Right renal cortex interstitium (tissue), 3 donors: ENCODE measurements at places on chromosomes 2 and 18. TPM values are rescaled to one million over a fixed set of nuclear protein-coding genes. Genes with fewer than 3 reads are reported as not detected.

DNA sequence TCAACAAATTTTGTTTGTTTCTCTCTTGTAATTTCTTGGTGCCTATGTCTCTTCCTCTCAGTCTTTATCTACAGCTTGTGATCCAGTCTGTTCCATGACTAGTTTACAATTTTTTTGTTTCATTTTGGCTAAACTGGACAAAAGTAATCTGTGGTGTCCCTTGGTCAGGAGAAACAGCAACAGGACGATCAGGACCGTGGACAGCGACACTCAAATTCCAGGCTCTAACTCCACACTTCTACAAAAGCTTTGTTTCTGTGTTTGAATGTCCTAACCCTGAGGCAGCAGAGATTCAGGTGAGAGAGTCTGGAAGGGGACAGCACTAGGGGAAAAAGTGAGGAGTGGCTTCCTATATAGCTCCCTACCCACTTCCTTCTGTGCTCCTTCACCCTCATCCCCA lies 593.3 kb upstream of the FANCL start:
- DNase-seq: peak; percentile 46

DNA sequence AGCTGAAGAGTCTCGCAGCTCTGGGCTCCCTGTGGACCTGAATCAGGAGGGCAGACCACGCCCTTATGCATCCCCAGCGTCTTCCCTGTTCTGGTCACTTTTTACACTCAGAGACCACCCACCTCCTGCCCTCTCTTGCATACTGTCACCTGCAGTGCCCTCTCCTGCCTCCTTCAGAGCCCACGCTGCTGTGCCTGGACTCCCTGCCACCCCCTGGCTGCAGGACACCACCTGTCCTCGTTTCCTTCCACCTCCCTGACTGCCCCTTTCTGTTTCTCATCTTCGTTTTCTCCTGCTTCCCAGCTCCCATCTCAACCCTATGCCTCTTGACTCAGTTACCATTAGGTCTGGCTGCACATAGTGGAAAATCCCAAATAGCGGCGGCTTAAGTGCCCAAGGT lies 9.2 kb upstream of the INHBB start:
- no peak for DNase-seq

DNA sequence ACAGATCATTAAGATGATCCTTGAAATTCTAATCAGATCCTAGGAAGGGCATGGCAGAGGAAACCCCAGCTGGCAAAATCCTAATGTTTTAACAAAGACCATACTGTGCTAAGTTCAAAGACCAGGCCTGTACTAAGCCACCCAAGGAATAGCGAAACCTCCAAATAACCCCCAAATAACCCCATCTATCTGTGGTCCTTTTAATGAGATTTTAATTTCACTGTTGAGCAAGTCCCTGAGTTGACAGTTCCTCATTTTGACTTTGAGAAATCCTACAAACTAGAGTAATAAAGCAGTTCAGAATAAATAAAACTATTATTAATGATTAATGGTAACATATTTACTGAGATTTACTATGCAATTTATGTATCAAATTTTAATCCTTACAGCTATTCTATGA lies 259.8 kb downstream of the STK39 start:
- no peak for DNase-seq

GRCh38 chr18:76055578-76055977 lies 439.5 kb downstream of the ZNF516 start:
- no peak for DNase-seq

DNA sequence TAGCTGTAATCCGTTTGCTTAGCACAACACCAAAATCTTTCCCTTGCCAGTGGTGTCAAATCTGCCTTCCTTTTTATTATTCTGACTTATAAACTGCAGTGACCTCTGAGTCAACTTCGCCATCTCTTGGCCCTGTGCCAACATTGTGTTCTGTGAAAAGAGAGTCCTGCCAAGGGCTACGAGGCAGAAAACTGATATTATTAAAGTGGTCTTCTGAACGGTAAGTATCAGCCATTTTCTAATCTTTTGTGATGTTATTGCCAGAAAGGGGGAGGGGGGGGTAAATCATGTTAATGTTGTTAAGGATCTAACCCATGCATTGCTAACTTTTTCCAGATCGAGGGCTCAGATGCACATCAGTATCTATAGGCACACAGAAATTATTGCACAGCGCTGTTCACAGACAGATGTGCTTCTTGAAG lies 121.5 kb upstream of the LTBP1 start:
- no peak for DNase-seq

GRCh38 chr2:127719301-127720218 lies 18.3 kb downstream of the SFT2D3 start:
- DNase-seq: no peak

GRCh38 chr18:62342884-62343283 lies 17.8 kb downstream of the TNFRSF11A start:
- no peak for DNase-seq

DNA sequence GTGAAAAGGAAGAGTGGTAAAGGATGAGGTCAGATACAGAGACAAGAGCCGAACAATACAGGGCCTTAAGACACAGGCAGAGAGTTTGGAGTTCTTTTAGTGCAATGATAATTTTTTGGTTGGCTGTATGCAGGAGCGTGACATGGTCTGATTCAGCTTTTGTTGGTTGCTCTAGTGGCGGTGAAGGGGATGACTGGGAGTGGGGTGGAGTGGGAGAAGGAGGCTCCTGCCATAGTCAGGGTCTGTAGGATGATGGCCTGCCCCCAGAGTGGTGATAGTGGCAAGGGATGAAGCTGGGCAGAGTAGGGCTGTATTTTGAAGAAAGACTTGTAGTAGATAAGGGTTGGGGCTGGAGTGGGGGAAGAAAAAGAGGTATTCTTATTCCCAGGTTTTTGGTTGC lies 306.6 kb upstream of the VWC2L start:
- no peak for DNase-seq

DNA sequence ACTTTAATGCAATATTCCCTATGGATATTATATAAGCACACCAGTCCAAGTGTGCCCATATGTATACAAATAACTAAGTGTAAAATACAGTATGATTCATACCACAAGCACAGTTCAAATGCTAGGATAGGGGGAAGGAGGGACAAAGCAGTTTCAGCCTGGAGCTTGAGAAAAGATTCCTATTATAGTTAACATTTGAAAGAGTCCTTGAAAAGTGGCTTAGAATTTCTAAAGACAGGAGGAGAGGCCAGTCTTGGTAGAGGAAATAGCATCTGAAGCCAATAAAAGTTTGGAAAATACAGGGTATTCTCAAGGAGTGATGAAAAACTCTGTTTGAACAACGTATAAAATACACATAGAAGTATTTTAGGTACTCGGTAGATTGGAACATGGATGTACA lies 173.4 kb upstream of the CWC22 start:
- DNase-seq: no peak

DNA sequence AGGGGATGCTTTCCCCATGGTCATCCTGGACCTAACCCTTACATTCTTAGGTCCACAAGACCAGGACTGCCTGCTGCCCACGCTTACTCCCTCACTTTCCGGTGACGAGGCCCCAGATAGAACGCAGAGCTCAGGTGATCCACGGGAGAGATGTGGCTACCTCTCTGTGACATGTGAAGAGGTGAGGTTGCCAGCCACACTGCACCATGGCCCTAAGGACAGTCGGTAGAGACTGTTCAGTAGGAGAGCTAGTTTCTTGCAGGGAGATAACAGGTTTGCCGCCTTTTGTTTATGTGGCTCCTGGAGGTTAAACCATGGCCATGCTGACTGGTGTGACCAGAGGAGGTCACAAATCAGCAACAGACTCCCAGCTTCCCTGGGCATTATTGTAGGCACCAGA lies 71.4 kb downstream of the WDSUB1 start:
- DNase-seq: no peak

- no peak for DNase-seq
Observed at GRCh38 chr2:171882089-171882769, 11.8 kb downstream of the SLC25A12 start.

- DNase-seq: no peak
Observed at GRCh38 chr18:62771494-62772270, 56.3 kb downstream of the PHLPP1 start.

DNA sequence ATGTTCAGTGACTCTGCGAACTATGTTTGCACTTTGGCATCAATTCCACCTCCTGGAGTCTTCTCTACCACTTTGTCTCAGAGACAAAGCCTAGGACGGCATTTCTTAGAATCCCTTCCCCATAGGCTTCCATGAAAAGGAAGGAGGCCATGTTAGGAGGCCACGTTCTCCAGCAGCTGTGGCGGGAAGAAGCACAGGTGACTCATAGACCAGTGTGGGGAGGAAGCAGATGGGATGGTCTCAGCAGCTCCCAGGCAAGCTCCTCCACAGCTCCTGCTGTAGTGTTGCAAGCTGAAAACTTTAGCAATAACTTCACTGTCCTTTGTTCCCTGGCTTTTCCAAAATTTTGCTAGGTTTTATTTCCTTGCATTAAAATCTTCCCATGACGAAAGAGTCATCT lies 781.3 kb upstream of the ID2 start:
- no peak for DNase-seq

- no peak for DNase-seq
Observed at GRCh38 chr2:152565884-152566727, 151.2 kb downstream of the PRPF40A start.

DNA sequence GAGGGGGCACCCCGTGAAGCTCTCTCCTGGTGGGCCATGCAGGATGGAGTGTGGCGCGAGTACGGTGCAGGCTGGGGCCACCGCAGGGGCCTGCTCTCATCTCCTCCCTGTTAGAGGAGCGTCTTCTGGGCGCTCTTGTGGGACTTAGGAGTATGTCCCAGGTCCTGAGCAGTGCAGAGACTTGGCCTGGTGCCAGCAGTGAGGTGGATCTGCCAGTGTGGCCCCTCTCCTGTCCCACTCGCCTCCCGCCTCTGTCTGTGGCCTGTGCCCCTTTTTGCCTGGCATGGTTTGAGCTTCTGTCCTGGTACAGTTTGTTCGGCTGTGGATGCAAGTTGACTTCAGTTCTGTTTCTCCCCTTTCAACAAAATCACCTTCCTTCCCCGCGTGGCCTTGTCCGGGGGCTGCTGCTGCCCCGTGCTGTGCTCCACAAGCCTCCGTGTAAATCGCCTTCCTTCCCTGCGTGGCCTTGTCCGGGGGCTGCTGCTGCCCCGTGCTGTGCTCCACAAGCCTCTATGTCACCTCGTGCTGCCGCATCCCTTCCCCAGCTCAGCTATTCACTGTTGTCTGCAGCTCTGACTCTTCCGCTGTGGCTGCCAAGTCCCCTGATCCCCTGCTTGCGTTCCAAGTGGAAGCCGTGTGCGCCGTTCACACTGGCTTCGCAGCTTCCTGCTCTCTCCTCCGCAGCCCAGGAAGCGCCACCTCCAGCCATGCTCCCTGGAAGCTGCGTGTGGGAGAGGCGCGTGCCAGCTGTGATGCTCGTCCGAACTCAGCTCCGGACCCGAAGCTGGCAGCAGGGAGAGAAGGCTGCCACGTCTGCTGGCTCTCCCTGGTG lies 13.7 kb downstream of the LDLRAD4 start:
- no peak for DNase-seq

DNA sequence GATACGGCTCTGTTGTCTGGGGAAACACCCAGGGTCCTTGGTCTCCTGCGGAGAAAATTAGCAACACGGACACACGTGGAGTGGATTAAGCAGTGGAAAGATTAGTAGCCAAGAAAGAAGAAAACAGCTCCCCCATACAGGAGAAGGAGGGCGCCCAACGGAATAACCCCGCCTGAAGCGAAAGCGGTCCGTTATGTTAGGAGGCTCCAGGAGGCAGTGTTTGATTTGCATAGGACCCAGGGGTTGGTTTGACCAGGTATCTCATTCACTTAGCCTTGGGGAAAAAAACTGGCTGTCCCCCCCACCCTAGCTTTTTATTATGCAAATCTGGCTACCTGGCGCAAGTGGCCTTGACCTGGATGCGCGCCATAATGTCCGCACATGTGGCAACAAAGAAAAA lies 170.1 kb upstream of the KYNU start:
- no peak for DNase-seq

DNA sequence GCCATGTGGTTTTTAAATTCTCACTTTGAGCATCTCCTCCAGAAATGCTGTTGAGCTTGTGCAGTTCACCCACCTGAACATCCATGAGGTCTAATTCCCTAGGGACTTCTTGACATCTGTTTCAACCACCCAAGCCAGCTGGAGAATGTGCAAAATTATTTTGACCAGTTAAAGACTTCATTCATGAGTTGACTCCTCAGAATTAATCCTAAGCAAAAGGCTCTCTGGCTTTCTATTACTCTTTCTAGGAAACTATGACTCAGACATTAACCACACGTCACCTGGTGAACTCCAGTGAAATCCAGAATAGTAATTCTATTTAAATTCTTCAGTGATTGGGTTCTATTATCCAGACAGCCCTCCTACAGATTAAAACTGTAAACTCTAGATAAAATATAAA lies 247.5 kb downstream of the NBAS start:
- DNase-seq: no peak

- DNase-seq: peak; percentile 65
Observed at GRCh38 chr2:204452464-204453023, 92.7 kb upstream of the PARD3B start.

GRCh38 chr18:11408555-11409065 lies 200.8 kb upstream of the SLC35G4 start:
- DNase-seq: no peak

The EFR3B gene
- 5.2 TPM for polyA plus RNA-seq

The TMEM200C gene
- polyA plus RNA-seq: 1.2 TPM

The PFN4 gene
- 1.7 TPM for polyA plus RNA-seq

The TTR gene
- polyA plus RNA-seq: 0.71 TPM

The ADGRF3 gene
- polyA plus RNA-seq: 2.7 TPM

The CRYBA2 gene
- polyA plus RNA-seq: not detected

The KIF1A gene
- polyA plus RNA-seq: 9.5 TPM

The FHL2 gene
- polyA plus RNA-seq: 36.9 TPM

The CTLA4 gene
- polyA plus RNA-seq: 0.13 TPM

The FAM237A gene
- polyA plus RNA-seq: not detected

The PARD3B gene
- polyA plus RNA-seq: 41.4 TPM
